ENCODE measurements at places on chromosomes 3 and 15.

DNA sequence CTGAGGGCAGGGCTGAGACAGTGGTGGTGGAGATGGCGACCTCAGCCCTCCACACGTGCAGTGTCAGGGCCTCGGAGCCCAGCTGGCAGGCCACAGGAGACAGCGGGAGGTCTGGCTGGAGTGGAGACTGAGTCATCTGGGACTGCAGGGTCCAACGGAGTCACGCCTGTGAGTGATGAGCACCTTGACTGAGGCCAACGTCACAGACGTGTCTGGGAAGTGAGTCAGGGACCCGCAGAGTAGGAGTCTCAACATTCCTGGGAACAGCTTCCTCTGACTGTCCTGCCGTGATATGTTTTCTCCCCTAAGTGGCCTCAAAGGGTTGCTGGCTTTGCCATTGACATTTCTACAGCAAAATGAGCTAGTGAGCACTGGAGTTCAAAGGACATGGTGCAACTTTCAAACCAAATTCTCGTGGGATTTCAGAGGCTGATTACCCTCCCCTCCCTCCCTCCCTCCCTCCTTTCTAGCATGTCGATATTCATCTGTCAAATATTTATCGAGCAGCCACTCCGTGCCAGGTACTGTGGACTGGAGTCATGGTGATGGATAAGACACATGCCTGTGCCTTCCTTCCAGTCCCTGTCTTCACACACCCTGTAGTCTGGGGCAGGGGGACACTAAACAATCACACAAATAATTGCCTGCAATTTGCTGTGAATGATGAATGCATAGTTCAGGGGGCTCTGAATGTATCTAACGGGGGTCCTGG is 53.3 kb upstream of the AMOTL2 start:
- no peak for DNase-seq

DNA sequence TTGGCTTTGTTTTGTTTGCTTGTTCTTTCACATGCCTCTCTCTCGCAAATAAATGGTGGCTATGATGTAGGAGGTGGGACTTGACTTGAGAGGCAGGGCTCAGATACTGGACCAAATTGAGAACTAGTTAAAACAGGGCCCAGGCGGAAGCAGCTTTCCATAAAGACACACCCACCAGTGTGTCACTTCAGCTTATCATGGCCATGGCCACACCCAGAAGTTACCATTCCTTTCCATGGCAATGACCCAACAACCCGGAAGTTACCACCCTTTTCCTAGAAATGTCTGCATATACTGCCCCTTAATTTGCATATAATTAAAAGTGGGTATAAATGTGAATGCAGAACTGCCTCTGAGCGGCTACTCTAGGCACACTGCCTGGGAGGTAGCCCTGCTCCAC is 62.6 kb upstream of the CNTN4 start:
- DNase-seq: no peak

DNA sequence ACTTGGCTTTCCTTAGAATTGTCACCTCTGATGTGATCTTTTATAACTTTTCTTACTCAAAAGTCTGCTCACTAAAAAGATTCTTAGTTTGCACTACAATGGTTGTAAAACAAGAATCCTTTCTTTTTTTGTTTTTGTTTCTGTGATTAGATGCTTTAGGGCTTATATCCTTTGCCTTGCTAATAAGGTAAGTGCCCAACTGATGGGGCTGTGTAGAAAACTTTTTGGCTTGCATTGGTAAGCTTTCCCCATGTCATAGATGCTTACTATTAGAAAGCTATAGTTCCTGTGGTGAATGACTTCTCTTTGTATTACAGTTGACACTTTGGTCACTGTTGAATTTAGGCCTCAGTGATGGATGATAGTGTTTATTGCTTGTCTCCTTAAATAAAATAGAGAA is 5.1 kb downstream of the ABHD5 start:
- no peak for DNase-seq

DNA sequence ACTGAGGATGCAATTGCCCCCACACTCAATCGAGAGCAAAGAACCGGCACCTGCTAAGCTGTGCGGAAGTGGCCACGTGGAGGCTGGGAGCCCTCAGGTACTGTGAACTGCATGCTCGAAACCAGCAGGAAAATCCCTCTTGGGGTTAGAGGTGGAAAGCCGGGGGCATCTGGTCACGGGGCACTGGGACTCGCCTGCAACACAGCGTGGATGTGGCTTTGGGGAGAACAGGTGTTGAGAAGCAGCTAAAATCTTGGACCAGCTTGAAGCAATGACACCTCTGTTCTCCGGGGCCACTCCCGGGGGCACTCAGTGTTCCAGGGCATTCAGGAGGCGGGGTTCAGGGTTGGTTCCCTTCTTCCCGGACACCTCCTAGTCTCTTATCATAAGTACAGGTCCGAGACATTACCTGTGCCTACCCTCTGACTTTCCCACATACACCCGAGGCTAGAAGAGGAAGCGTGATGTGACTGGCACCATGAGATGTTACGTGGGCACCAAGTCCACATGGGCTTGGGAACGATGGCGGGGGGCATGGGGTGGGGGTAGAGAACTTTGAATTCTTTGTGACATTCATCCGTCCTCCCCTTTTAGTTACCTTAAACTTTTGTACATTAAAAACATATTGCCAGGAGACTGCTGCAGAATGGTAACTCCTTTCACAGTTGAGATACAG is 172.0 kb downstream of the ADAMTS17 start:
- DNase-seq: no peak

GRCh38 chr15:22973286-22973685 is 6.9 kb downstream of the CYFIP1 start:
- DNase-seq: peak; percentile 26

DNA sequence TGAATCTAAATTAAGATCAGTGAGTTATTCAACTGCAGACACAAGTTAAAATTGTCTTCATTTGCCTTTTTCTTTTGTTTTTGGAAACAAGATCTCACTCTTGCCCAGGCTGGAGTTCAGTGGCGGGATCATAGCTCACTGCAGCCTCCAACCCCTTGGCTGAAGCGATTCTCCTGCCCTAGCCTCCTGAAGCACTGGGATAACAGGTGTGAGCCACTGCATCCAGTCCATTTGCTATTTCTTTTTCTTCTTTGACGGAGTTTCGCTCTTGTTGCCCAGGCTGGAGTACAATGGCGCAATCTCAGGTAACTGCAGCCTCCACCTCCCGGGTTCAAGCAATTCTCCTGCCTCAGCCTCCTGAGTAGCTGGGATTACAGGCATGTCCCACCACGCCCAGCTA is 10.3 kb downstream of the RNF168 start:
- DNase-seq: no peak

DNA sequence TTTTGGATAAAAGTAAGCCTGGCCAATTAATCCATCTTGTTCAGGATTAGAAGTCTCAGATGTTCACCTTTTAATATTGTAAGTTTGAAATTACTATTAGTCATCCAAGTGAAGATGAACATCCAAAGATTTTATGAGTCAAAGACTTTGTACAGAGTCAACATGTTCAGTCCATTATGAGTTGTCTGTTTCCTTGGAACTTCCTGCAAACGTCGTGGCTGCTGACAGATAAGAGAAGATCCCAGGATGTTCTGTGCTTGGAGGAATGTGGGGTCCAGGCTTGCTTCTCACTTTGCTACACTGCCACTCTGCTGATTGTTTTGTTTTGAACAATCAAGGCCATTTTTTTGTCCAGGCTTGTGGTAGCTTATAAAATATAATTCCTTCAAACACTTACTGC is 74.3 kb upstream of the SLCO2A1 start:
- no peak for DNase-seq

DNA sequence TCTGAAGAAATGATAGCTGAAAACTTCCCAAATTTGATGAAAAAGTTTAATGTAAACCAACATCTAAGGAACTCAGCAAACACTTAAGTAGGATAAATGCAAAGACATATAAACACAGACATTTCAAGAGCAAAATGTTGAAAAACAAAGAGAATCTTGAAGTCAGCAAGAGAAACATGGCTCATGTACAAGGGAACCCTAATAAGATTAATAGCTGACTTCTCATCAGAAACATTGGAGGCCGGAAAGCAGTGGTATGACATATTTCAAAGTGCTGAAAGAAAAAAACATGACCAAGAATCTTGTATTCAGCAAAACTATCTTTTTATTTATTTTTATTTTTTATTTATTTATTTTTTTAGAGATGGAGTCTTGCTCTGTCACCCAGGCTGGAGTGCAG is 10.6 kb upstream of the PRKCI start:
- no peak for DNase-seq

DNA sequence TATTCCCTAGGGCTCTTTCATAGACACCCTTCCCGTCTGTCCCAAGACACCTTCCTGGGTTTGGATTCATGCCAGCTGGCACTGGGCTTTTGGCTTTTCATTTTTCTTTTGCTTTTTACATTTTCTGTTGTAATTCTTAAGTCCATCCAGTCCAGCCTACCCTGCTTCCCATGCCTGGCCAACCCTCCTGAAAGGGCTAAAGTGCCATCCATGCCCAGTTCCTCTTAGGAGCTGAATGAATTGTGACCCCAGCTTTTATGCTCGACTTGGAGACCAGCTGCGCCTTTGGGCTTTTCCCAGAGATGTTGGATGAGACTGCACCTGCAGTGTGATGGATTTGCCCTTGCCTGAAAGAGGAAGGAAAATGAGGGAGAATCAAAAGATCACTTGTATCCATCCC is 25.8 kb downstream of the LRRN1 start:
- peak; percentile 18 for DNase-seq

- DNase-seq: no peak
These were observed 18.1 kb upstream of the MUC4 start for GRCh38 chr3:195829897-195830254.

- no peak for DNase-seq
These were observed 24.9 kb downstream of the SIAH2 start for GRCh38 chr3:150737874-150738679.

DNA sequence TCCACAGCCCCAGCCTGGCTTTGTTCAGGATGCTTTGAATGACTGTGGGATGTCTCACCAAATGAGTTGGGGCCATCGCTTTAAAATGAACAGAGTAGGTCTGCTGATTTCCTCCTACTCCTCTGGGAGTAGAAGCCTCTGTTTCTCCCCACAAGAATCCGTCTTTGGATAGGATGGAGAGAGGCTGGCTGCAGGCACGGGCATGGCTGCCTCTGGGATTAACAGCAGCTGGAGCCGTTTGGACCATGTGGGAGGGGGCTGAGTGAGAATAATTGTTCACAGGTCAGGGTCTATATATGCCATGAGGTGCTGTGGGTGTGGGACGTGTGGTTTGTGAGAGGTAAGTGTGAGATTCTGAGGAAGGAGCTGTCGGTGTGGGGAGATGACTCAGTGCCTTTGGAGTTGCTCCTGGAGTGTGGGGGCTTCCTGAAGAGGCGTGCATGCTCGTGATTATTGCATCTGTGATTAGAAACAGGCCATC is 48.0 kb upstream of the APEH start:
- DNase-seq: no peak

GRCh38 chr15:58381697-58382096 is 50.1 kb upstream of the LIPC start:
- no peak for DNase-seq

- no peak for DNase-seq
These were observed 59.0 kb downstream of the MTHFS start for GRCh38 chr15:79837846-79838245.

Measured in midbrain (tissue), 1 donor.